Stimulated activated CD4-positive, alpha-beta T cell treated with anti-CD3 and anti-CD28 coated beads, Interleukin-4, amount 100 ng/mL, for 1 hour (primary cell): ENCODE measurements at places on chromosomes 3 and 15.
A peak's percentile ranks its signal among the peaks of the same experiment; 100 is the strongest.

DNA sequence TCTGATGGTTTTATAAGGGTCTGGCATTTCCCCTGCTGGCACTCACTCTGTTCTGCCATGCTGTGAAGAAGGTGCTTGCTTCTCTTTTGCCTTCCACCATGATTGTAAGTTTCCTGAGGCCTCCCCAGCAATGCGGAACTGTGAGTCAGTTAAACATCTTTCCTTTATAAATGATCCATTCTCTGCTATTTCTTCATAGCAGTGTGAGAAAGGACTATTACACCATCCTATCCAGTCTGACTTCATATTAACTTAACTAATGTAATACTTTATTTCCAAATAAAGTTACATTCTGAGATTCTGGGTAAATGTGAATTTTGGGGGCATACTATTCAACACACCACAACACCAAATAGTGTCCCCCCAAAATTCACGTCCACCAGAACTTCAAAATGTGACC, 22.2 kb upstream of the MAP3K13 start:
- DNase-seq = no peak

- DNase-seq = peak; percentile 6
Observed at GRCh38 chr15:98160236-98160635, 199.7 kb downstream of the ARRDC4 start.

DNA sequence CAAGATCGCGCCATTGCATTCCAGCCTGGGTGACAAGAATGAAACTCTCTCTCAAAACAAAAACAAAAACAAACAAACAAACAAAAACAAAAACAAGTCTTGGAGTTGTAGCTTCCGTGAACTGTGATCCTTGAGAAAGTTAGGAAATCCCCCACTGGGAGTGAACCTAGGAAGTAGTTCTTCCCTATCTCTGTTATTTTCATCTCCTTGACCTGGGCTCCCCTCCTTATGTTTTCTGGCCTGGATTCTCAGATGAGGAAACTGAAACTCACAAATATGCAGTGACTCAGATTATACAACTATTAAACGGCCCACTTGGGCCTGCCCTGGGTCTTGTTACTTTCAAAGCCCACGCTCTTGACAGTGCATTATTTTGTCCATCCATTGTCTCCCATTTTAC, 29.7 kb downstream of the SAXO2 start:
- no peak for DNase-seq

GRCh38 chr15:30973379-30973778, 18.0 kb downstream of the MTMR10 start:
- no peak for DNase-seq

- DNase-seq = no peak
Observed at GRCh38 chr3:190865828-190866227, 3.3 kb upstream of the GMNC start.

GRCh38 chr3:63303238-63303637, 25.1 kb downstream of the SYNPR start:
- no peak for DNase-seq

DNA sequence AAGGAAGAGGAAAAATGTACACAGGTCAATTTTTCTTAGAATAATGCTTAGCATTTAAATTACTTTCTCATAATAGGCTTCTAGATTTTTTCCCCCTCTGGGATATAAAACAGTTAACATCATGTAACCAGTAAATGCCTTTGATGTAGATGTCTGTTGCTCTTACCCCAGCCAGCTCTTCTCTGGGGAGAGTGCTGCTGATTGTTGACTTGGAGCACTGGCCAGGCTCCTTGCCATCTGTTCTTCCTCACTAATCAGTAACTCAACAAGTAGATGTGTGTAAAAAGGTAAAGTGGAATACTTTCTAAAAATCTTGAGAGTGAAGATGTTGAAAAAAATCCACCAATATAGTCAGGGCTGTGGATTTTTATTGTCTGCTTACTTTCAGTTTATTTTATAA, 42.2 kb downstream of the RIOX2 start:
- no peak for DNase-seq

GRCh38 chr3:190826018-190826417, 36.5 kb downstream of the GMNC start:
- DNase-seq = no peak

- DNase-seq = no peak
Observed at GRCh38 chr3:150348500-150348899, 59.6 kb upstream of the TSC22D2 start.

GRCh38 chr3:154224866-154225265, 99.4 kb downstream of the DHX36 start:
- no peak for DNase-seq

- DNase-seq = no peak
Observed at GRCh38 chr15:39807791-39808190, 25.1 kb upstream of the FSIP1 start.

DNA sequence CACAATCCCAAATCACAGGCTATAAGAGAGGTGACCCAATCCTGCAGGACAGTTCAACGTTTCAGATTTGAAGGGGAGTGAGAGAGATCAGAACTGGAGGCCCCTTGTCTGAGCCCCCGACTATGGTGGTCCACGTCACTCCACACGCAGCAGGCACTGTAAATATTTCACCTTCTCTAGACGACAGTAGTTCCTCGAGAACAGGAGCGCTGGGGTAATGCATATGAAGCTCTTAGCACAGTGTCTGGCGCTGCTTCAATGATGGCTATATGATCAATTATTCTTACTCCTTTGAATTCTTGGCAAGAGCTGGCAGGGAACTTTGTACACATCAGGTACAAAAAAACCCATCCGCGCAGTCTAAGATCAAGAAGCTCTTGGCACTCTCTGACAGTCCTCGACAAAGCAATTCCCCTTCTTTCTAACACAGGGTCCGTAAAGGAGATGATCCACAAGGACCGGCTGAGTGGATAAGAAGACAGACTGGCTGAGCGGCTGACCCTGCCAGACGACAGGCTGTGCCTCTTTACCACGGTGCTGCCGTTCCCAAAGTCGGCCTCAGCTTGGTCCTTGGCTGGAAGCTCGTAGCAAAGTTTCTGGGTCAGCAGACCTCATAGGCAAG, 522 bp upstream of the NRROS start:
- DNase-seq = no peak

DNA sequence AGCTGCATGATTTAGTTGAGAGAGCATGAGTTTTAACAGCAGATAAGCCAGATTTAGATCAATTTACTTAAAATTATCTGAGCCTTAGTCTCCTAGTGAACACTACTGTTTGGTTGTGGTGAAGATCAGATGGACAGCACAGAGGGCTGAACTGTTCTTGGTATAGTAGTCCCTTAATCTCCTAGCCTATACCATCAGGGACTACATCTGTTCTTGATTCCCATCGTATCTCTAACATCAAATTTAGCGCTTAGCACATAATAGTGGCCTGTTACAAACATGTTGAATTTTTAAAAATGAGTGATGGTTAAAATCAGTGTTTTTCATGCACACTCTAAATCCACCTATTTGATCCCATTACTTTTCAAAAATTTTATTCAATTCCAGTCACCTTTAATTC, 507.7 kb downstream of the GRM7 start:
- no peak for DNase-seq

DNA sequence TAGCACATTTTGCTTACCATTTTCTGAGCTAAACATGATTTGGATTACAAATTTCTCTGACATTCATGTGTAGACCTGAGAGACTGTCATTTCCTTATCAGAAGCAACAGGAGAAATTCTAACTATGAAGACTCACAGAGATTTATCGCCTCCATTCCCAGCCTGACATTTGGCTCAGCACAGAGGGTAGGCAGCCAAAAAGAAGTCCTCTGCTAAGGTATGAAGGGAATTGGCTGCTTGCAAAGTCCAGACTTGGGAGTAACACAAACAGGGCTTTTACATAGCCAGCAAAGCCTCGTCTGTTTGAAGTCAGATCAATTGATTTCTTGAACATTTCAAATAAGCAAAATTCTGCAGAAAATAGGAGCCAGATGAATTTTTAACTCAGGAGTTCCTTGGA, 57.0 kb upstream of the CMSS1 start:
- DNase-seq = no peak

- DNase-seq = no peak
Observed at GRCh38 chr3:62109534-62109933, 263.8 kb downstream of the FEZF2 start.

DNA sequence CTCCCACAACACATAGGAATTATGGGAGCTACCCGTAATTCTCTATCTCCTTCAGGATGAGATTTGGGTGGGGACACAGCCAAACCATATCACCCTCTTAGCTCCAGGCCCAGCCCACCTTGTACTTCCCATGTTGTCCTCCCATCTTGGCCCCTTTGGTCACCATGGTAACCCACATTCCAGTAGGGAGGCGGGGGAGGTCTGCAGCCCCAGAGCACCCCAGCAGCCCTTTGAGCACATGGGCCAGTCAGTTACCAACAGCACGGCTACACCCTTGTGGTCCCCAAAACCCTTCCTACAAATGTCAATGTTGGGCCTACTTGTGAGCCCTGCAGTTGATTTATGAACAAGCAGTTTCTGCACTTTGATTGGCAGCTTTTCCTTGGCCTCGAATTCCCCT, 84.5 kb downstream of the LRRK1 start:
- DNase-seq = no peak

- DNase-seq = no peak
Observed at GRCh38 chr15:92050220-92050898, 196.9 kb downstream of the SLCO3A1 start.

GRCh38 chr15:33008284-33008995, 186.1 kb downstream of the FMN1 start:
- no peak for DNase-seq

DNA sequence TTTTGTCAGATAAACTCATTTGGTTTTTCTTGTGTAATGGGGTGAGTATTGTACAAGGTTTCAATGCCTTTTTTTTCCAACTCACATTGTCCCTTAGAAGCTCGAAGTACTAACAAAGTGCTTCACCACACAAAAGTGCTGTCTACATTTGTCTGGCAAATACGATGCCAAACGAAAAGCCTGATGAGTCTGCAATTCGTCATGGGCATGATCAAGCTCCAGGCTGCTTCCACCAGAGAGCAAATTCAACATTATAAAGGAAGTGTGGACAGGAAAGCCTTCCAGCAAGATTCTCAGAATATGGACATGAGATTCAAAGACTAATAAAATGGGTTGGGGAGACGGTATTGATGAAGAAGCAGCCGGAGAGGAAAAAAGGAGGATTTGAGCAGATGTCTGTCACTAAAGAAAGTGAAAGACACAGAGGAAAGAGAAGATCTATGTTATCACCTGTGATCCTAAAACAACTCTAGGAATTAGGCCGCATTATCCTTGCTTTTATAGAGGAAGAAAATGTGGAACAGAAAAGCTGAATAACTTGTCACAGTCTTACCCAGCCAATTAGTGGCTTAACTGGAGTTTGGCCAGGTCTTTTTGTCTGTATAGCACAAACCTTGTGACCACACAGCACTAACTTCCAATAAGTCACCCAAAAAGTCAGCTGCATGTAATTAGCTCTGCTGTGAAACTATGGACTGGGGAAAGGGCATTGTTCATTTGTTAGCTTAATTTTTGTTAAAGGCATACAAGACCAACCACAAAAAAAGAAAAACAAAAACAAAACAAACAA, 494.8 kb downstream of the FHIT start:
- no peak for DNase-seq

GRCh38 chr15:78906316-78906620, 33.6 kb downstream of the MORF4L1 start:
- DNase-seq = no peak

- no peak for DNase-seq
Observed at GRCh38 chr3:110928016-110928662, 143.5 kb upstream of the NECTIN3 start.

DNA sequence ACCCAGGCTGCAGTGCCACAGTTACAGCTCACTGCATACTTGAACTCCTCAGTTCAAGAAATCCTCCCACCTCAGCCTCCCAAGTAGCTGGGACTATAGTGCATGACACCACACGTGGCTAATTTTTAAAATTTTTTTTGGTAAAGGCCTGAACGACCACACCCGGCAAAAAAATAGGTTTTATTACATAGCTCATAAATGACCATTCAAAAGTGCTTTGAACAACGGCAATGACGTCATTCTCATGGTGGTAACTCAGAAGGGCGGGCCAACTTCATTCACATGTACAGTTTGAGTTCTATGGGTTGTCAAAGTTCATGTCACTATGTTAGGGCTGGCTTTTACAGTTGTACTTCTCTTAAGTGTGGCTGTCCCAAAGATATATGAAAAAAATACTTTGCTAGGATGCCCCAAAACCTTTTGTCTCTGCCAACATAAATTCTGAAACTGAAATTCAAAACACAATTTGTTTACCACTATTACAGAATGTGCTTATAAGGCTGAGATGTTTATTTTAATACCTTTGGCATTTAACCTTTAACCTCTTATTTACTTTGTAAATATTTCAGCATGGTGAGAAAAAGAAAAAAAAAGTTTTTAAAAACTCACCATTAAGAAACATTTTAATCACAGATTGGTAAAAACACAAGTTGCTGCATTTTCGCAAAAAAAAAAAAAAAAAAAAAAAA, 6.2 kb downstream of the MYO1E start:
- DNase-seq = no peak

DNA sequence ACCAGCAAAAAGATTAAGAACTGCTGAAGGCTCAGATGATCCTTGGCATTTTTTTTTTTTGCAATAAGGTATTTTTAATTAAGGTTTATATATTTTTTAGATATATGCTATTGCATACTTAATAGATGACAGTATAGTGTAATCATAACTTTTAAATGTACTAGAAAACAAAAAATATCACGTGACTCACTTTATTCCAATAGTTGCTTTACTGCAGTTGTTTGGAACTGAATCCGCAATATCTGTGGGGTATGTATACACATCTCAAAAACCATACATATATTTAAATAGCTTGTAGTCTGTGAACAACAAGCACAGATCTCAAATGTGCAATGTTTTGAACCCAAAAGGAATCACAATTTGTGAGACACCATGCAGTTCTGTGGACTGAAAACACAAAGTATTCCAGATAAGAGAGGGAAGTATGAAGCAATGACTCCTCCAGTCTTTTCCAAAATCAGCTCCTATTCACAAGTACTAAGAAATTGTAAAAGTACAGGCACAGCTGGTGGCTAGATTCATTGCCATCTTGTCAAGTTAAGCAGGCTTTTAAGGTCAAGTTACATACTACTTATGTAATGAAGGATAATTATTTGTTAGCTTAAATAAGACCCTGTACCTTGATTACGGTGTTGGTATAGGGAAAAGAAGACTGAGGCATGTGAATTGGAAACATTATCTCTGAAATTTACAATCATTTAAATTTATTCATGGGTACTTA, 331.1 kb downstream of the TBC1D5 start:
- DNase-seq = no peak

GRCh38 chr3:5205165-5205941, 17.8 kb downstream of the EDEM1 start:
- peak; percentile 31 for DNase-seq
